ENCODE measurements at places on chromosomes 6 and 20.
A peak's percentile ranks its signal among the peaks of the same experiment; 100 is the strongest.

DNA sequence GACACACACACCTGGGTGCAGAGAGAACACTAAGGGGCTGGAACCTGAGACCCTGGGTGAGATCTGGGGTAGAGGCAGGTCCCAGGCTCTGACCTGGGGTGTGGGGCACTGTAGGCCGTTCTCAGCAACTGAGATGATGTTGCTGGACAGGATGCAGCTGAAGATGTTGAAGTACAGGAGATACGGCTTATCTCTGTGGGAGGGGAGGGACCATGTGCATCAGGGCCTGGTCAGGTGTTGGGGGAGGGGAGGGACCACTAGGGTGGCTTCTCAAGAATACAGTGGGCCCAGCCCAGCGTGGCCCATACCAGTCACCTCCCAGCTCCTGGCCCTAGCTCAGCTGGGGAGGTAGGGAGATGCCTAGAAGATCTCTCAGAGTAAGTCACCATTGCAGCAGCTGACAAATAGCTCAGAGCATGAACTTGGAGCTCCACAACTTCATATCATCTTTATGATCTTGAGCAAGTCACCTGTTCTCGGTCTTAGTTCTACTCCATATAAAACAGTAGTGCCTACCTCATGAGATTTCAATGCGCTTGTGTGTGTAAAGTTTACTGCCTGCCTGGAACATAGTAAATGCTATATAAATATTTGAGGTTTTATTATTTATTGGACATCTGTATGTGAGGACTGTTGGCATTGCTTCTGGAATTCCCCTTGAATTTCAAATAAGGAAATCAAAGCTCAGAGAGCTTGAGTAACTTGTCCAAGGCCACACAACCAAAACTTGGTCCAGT is 3.8 kb downstream of the SLC44A4 start:
- DNase-seq, result no peak

GRCh38 chr6:139981066-139981624 is 606.7 kb upstream of the CITED2 start:
- DNase-seq, result no peak

DNA sequence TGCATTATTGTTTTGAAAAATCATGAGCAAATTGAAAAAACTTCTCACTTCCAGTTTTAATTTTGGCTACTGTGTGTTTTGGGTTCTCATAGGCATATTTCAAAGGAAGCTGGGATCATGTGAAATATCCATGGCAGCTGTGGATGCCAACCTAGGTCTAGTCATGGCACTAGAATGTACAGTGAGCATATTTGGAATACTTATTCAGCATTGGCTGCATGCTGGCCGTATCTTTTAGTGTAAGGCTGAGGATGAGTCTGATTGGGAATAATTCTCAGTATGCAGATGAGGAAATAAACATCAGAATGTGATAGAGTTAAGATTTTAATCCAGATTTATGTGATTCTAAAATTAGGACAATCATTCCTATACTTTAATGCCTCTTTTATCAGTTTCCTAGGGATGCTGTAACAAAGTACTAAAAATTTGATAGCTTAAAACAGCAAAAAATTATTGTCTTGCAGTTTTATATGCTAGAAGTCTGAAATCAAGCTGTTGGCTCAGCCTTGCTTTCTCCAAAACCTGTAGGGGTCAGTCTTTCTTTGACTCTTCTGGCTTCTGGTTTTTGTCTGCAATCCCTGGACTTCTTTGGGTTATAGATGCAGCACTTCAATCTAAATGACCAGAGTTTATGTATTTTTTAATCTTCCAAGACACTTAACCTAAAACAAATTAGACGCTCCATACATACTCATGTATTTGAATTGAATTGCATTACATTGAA is 37.7 kb upstream of the DEFB112 start:
- no peak for DNase-seq

DNA sequence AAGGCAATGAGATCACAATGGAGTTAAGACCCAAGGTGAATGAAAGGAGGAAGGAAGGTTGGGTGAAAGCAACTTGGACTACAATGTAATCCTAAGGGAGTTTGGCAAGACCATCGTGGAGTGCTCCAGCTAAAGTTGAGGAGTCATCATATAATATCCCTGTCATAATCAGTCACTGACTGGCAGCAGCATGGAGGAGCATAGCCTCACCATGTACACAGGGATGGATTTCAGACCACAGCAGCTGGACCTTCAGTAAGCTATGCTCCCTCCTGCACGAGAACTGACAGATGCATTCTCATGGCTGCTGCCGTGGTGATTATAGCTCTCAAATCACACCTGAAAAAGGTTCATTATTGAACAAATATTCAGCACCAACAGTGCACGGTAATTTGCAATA is 43.0 kb downstream of the GOPC start:
- no peak for DNase-seq

GRCh38 chr6:33126101-33126714 is 50.4 kb downstream of the HLA-DPB1 start:
- DNase-seq, result peak; percentile 27

- DNase-seq, result no peak
These were observed 215.6 kb upstream of the HEY2 start for GRCh38 chr6:125533710-125534397.

GRCh38 chr6:143506199-143506598 is 5.3 kb downstream of the FUCA2 start:
- no peak for DNase-seq

DNA sequence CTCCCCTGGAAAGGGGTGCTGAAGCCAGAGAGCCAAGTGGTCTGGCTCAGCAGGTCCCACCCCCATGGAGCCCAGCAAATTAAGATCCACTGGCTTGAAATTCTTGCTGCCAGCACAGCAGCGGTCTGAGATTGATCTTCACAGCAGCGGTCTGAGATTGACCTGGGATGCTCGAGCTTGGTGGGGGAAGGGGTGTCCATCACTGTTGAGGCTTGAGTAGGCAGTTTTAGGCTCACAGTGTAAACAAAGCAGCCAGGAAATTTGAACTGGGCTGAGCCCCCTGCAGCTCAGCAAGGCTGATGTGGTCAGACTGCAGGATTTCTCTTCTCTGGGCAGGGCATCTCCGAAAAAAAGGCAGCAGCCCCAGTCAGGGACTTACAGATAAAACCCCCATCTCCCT is 41.3 kb upstream of the B3GAT2 start:
- no peak for DNase-seq

GRCh38 chr20:63830841-63831588 is at the start of gene ZBTB46:
Gene ZBTB46, minus strand, starts transcription at chr20:63831264. Its CDS starts 40,507 bp downstream, at chr20:63790757.
- DNase-seq, result no peak

GRCh38 chr20:62569615-62570014 is 72.7 kb upstream of the SLCO4A1 start:
- no peak for DNase-seq

DNA sequence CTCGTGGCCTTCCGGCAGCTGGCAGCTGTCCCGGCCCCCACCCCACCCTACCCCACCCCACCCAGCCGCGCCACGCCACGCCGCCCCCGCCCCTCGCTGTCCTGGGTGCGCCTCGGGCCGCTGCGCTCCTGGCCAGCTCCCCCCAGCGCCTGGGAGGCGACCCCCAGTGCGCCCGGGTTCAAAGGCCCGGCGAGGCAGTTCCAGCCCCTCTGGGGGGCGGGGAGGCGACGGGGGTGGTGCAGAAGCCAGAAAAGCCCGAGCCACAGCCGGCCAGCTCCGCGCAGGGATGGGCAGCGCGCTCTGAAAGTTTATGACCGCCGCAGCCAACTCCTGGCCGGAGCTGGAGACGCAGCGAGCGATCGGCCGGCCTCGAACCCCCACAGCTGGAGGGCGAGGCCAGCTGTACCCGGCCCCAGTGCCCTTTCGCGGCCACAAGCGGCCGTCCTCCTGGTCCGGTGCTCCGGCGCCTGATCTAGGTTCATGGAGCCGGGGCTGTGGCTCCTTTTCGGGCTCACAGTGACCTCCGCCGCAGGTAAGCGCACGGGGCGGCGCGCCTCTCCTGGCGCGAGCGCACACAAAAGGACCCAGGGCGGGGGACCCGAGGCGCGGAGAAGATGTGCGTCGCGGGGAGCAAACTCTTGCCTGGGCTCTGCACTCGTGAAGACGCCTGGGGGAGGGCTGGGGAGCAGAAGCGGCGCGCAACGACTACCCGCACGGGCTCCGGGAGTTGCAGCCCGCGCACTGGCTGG is at the start of gene EDN3:
Gene EDN3 (plus strand): TSS at position 279 of the 749 bp plus-strand sequence. CDS start 202 bp downstream, at position 481.
- no peak for DNase-seq

- DNase-seq, result no peak
These were observed 40.7 kb upstream of the MROH8 start for GRCh38 chr20:37219751-37220668.

DNA sequence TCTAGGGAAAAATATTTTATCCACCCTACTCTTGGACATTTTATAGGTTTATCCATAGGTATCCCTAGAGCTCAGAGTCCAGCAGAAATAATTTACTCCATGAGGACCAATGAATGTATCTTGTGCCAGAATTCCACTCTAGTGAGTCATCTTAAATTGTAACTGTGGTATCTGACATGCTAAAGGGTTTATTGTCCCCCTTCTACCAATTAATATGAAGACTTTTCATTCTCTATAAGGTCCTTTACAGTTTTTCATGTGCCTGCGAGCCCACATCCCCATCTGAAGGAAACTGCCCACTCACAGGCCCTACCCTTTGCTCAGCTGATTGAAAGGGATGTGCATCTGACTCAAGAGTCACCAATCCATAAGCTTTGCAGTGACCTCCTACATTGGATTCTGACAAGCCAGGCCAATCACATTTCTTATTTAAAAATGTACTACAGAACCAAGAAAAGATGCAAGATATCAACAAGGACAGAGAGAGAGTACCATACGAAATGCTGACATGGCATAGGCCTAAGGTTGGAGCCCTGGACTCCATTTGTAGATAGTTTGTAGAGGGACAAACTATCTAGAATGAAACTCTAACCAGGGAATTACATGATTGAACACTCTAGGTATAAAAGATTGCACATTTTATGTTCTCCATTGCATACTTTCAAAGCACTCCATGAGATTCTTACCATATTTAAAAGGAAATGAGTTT is 93.4 kb upstream of the DEFB112 start:
- no peak for DNase-seq

- no peak for DNase-seq
These were observed 8.4 kb downstream of the STXBP5 start for GRCh38 chr6:147212622-147213021.

DNA sequence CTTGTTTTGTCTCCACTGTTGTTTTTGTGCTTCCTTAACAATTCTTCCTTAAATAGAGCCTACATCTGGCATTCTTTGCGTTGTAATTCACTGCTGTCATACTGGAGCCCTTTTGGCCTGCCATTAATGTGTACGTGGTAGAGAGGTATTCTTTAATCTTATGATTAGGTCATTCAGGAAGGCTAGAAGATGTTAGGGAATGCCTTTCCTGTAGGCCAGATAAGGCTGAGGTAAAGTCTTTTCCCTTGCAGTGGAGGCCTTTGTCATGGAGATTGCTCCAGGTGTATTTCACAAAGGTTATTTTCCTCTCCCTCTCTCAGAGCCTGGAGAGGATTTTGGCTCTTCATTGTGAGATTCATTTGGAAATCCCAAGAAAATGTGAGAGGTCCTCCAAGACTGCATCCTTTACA is 146.9 kb downstream of the FUT9 start:
- DNase-seq, result no peak

- no peak for DNase-seq
These were observed 120.5 kb downstream of the TRIM27 start for GRCh38 chr6:28803337-28803709.

GRCh38 chr6:25417046-25417605 is 138.0 kb downstream of the CARMIL1 start:
- no peak for DNase-seq

DNA sequence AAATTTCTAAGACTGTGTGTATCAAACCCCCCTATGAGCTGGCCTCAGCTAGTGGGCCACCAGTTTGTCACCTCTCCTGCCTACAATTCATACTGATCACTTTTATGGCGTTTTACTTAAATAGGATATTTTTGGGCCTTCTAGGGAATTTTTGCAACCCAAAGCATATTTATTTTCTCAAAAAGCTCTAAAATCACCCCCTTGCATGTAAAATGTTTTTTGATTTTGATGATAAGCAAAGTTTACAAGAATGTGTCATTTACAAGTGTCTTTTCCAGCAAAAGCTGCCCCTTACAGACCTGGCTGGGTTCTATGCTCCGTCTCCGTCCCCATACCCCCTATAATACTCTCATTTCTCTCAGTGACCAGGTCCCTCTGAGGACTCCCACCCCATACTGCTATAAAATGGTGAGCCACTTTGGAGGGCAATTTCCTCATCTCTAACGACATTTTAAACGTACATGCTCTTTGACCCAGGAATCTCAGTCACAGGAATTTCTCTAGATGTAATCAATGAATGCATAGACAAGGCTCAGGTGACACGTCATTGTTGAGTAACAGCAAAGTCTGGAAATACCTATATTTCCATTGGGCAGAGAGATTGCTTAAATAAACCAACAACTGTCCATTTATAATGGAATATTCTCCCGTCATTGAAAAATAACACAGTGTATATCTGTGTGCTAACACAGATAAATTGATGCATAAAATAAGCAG is 13.9 kb upstream of the OCSTAMP start:
- DNase-seq, result no peak

DNA sequence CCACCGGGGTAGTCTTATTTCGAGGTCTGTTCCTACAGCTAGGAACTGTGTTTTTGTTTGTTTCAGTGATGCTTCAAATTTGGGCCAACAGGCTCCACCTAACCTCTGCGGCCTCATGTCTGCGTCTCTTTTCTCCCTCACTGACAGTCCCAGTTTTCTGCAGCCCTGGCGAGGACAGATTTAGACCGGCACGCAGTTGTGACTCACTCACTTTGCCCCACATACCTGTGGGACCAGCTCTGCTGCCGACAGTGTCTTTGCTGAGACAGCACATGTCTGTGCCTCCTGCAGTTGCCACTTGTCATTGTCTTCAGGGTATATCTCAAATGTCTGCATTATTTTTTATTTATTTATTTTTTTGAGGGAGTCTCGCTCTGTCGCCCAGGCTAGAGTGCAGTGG is 29.2 kb downstream of the OSBPL2 start:
- DNase-seq, result no peak

DNA sequence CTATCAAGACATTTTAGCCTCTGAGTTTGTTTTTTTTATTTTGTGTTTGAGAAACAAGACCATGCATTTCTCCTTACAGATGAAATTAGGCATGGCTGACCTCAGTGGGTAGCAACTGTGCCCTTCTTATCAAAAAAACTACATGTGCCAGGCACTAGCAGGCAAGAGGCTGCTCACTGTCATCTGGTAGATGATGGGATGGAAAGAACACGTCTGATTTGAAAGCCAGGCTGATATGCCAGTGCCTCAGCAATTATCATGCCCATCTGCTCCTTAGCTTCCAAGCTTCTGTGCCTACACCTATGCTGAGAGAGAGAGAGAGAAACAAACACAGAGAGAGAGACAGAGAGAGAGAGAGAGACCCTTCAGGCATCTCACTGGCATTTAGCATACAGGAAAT is 149.9 kb downstream of the C6orf118 start:
- DNase-seq, result no peak

DNA sequence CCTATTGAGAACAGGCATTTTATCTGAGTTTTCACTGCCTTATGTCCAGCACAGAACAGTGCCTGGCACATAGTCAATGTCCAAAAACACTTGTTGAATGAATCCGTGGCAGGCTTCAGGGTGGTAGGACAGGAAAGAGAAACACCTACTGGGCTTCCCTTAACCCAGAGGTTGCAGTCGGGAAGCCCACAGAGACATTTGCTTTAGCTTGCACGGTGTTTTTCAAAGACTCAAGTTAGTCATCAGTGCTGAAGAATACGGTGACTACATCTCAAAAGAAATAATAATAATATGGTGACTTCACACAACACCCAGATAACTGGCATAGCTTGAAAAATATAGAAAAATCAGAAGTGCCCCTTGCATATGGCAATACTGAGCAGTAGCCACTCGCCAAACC is 160.4 kb downstream of the CD83 start:
- DNase-seq, result no peak

- DNase-seq, result peak; percentile 53
These were observed at the start of gene FBXO9 for GRCh38 chr6:53065266-53066076. Gene FBXO9, plus strand, starts transcription at chr6:53065404. Its CDS starts 386 bp downstream, at chr6:53065790.

Data from stimulated activated CD8-positive, alpha-beta memory T cell treated with anti-CD3 and anti-CD28 coated beads, Interleukin-15, amount 100 ng/mL, for 4 hours (primary cell).